ENCODE measurements at places on chromosomes 11 and 22.

- DNase-seq, result peak; percentile 13
Observed at GRCh38 chr11:22938691-22939090, 78.4 kb upstream of the CCDC179 start.

- DNase-seq, result no peak
Observed at GRCh38 chr11:71341173-71341572, 88.8 kb upstream of the SHANK2 start.

DNA sequence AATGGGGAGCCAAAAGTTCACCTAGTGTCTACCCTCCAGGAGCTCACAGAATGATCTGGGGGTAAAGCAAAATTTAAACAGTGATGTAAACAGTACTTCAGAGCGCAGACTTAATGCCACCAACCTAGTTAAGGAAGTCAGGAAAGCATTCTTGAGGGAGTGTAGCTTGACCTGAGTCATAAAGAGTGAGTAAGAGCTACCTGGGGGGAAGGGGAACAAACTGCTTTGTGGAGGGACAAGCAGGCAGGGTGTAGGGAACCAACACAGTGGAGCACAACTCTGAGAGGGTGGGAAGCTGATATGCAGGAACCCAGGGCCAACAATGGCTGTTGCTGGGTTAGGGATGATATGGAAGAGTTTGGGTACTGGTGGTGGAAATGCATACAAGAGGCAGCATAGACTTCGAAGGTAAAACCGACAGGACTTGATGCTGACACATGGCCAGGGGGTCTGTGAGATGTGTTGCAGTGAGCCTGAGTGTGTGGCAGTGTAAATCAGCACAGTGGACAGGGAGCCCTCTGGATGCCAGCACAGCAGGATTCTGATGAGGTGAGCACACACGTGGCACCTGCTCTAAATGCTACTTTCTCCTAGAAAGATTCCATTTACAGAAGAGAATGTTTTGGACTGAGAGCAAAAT lies 58.3 kb upstream of the CYP2D6 start:
- DNase-seq, result peak; percentile 57

- peak; percentile 10 for DNase-seq
Observed at GRCh38 chr11:109726061-109726460, 304.1 kb downstream of the C11orf87 start.

- DNase-seq, result no peak
Observed at GRCh38 chr11:109706945-109707344, 285.0 kb downstream of the C11orf87 start.

DNA sequence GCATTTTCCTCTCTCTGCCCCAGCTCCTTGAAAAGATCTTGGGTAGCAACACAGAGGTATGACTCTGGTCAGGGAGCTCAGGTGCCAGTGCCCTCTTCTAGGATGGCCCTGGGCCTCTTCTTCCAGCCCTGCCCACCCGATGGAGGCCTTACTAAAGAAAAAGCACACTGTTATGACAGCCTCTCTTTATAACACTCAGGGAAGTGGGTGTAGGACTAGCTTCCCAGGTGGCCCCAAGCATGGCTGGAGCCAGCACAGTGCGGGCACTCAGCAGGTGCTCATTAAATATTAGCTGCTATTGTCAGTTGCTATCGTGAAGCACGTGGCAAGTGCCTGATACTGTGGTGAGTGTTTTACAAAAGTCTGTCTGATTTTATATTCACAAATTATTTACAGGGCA lies 127.2 kb upstream of the B3GAT1 start:
- DNase-seq, result no peak

DNA sequence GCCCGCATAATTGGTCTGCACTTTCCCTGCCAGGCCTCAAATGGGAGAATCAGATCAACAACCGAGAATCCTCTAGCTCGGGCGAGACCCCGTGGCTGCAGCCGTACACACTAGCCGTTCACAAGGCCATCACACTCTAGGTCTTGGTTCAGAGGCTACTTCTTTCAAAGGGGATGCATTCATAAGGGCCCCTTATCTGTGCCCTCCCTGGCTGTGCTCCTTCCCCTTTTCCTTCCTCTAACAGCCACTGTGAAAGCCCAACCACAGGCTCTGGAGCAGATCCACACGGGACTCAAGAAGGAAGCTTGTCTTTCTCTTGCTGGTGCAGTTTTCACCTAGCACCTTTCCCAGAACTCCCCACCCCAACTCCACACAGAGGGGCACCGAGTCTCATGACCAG lies 24.5 kb downstream of the SMIM38 start:
- no peak for DNase-seq

GRCh38 chr11:30487200-30487898 lies 98.8 kb downstream of the MPPED2 start:
- peak; percentile 21 for DNase-seq

DNA sequence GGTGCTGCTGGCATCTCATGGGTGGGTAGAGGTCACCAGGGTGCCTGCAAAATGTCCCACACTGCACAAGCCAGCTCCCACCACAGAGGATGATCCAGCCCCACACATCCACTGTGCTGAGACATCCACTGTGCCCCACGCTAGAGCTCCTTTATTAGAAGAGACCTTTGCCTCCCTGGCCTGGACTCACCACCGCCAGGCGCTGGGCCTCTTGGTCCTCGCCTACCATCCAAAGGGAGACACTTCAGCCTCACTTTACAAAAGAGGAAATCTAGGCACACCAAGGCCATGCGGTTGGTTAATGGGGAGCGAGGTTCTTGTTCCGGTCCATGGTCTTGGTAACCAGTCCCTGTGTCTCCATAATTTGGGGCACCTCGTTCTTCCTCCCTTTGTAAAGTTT lies 3.4 kb upstream of the ANO1 start:
- no peak for DNase-seq

- no peak for DNase-seq
Observed at GRCh38 chr11:1618231-1618630, 3.7 kb downstream of the KRTAP5-4 start.

GRCh38 chr11:408154-409007 lies 6.4 kb downstream of the SIGIRR start:
- DNase-seq, result no peak

DNA sequence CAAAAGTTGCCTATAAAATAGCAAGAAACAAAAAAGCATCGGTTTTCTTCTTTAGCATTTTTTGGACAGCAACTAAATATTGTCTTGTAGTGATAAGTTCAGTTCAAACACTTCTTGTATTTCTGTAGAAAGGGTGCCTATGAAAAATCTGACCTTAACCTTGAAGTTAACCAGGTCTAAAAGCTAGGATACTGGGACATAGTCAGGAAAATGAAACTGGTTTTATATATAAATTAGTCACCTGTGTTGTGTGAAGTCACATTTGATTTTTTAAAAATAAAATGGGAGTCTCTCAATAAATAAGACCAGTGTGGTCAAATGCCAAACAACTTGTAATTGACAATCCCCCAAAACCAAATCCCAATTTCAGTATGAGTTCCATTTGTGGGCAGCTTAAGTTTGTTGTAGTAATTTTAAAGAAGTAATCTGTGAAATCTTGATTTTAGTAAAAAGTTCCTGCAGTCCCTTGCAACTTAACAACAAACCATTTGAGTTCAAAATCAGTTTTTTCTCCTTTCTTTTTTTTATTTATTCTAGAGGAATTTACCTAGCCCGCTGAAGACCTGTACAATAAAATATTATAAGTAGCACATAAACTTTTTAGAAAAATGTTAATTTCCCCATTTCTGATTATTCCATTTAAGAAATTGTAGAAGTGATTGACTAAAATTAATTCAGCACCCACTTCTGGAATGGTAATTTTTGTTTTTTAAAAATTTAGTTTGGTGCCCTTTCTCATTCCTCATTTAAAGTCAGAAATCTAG lies 84.5 kb upstream of the PPARA start:
- DNase-seq, result no peak

- no peak for DNase-seq
Observed at GRCh38 chr11:117933930-117934329, 4.7 kb upstream of the TMPRSS13 start.

DNA sequence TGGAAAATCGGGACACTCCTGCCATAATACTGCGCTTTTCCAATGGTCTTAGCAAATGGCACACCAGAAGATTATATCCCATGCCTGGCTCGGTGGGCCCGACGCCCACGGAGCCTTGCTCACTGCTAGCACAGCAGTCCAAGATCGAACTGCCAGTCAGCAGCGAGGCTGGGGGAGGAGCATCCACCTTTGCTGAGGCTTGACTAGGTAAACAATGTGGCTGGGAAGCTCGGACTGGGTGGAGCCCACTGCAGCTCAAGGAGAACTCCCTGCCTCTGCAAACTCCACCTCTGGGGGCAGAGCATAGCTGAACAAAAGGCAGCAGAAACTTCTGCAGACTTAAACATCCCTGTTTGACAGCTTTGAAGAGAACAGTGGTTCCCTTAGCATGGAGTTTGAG lies 15.6 kb downstream of the PTH start:
- no peak for DNase-seq

DNA sequence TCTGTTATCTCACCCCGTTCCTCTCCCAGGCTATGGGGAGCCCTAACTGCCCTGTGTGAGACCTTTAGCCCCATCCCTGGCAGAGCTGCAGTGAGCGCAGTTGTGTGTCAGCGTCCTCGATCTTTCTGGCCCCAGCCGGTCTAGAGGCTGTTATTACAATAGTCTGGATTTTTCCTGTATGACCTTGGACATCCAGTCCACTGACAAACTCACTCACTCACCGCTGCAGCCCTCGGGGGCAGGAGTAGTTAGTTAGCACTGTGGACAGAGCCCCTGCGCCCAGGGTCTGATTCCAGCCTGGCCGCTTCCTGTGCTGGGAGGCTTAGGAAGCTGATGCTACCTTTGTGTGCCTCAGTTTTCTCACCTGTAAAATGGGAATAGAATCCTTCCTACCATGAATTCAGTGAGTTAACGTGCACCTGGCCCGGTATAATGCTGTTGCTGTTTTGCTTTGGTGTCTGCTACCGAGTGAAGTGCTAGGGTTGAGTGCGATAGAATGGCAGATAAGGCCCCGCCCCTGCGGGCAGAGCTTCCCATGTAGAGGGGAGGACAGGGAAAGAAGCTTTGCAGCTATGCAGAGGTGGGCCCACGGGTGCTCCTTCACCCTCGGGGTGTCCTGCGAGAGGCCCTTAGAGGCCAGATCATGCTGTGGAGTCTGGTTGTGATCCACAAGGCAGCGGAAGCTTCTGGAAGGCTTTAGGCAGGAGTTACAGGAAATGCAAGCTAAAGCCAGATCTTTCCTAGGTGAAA lies 3.0 kb downstream of the LRP5 start:
- peak; percentile 86 for DNase-seq

- DNase-seq, result no peak
Observed at GRCh38 chr11:65415499-65416340, 6.9 kb upstream of the NEAT1 start.

GRCh38 chr22:24805790-24806662 lies at the start of gene SGSM1:
Gene SGSM1 (plus strand): TSS chr22:24806211. CDS start chr22:24806326, 115 bp downstream.
- peak; percentile 44 for DNase-seq

DNA sequence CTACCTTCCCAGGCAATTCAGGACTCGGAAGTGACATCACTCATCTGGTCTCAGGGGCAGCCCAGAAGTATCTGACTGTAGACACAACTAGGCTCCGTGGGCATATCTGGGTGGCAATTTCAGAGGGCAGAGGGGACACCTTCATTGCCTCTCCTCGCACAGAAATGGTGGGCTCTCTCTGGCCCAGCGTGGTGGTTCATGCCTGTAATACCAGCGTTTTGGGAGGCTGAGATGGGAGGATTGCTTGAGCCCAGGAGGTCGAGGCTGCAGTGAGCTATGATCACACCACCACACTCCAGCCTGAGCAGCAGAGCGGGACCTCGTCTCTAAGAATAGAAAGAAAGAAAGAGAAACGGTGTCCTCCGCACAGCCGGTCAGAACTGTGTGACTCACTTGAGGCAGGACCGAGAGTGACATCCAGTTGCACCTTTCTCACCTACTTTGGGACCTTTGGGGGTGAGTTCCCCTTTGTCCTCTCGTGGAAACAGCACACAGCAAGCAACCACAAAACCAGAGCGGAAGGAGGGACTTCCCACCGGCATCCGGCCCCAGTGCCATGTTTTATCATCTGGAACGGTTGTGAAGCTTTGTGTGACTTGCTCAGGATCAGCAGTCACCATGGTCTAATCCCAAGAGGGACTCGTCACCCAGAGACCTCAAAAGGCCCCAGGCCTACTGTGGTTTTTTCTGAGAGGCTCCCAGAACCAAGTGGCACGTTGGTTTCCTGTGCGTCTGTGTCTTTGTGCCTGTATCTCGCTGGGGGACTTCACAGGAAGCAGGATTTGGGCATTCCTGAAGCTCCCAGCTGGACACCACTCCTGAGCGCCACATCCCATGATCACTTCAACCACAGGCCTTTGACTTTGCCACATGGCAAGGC lies 38.4 kb upstream of the EMID1 start:
- DNase-seq, result peak; percentile 48

- no peak for DNase-seq
Observed at GRCh38 chr11:13635804-13636203, 32.7 kb upstream of the FAR1 start.

- DNase-seq, result peak; percentile 95
Observed at GRCh38 chr22:37782340-37783168, 25.2 kb upstream of the GCAT start.

DNA sequence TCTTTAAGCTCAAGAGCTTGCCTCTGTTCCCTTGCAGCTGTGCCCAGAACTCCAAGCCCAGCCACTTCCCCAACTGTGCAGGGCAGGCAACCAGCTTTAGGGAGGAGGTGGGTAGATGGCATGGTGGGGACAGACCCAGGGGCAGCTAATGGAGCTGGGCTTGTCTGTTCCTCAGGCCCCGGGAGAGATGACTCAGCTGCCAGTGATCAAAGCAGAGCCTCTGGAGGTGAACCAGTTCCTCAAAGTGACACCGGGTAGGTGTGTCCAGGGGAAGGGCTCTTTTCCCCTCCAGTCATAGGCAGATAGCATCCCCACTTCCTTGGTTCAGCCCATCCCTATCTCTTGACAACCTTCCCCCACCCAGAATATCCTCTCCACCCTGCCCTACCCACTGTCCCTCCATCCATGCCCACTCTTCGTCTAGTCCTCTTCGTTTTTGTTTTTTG lies 32.4 kb downstream of the CREB3L1 start:
- DNase-seq, result peak; percentile 68

DNA sequence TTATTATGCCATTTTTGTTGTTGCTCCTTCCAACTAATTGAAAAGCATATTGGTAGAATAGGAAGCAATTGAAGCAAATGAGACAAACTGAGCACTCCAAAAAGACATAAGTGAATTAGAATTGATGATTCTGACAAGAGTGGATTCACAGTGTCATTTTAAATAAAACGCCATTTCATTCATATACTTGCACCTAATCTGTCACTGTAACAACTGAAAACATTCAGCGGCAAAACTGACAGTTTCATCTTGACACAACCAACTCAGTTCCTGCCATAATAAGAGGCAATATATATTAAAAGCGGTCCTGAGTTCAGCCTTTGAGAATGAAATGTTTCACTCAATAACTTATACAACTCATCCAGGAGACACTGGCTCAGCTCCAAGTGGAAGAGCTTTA lies 306.8 kb downstream of the CNTN5 start:
- DNase-seq, result no peak

DNA sequence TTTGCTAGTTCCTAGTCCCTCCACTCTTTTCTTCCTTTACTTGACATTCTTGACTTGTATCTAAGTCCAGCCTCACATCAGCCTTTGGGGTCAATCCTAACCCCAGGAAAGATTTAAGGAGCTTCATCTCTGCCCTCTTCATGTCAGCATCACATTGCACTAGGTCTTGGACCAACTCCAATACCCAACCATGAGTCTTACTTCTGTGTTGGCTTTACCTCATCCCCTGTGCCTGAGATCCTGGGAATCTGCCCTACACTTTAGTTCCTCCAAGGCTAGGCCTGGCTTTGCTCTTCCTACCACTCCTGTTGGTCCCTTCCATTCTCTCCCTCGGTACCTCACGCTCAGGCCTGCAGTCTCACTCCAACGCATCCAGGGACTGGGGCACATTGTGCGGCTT lies 117.0 kb downstream of the SLC1A2 start:
- peak; percentile 59 for DNase-seq

GRCh38 chr11:119483881-119484371 lies 61.0 kb upstream of the THY1 start:
- DNase-seq, result no peak

Data from M059J (cell line).